Spinal cord (tissue), 10 donors: ENCODE measurements at places on chromosomes 2 and 18. TPM values are rescaled to one million over a fixed set of nuclear protein-coding genes. Genes with fewer than 3 reads are reported as not detected.

- no peaks in the 10 kb centered on the region for H3K36me3 ChIP-seq
- no peaks in the 10 kb centered on the region for H3K27me3 ChIP-seq
- no peak overlapping the region for H3K4me3 ChIP-seq
- H3K4me1 ChIP-seq: no peaks in the 10 kb centered on the region
- H3K27ac ChIP-seq: no peak overlapping the region
- DNase-seq: no peak
Observed at GRCh38 chr2:224645722-224646121, 60.6 kb upstream of the CUL3 start.

DNA sequence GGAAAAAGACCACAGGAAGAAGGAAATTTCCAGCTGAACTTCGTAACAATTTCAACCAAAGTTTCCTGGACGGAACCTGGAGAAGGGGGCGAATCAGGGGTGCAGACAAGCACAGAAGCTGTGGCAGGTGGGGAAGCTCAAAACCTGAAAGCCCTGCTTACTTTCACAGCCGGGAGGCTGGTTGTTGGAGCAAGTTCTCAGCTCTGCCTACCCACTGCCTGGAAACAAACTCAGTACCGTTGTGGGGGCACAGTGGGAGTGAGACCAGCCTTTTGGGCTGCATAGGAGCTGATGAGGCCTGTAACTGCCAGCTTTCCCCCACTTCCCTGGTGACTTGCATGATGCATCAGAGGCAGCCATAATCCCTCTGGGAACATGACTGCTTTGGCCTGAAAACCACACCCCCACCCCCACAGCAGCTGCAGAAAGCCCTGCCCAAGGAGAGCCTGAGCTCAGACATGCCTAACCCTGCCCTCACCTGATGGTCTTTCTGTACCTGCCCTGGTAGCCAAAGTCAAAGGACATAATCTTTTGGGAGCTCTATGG, 207.0 kb upstream of the VWC2L start:
- H3K36me3 ChIP-seq: no peaks in the 10 kb centered on the region
- no peak overlapping the region for H3K4me3 ChIP-seq
- no peaks in the 10 kb centered on the region for H3K4me1 ChIP-seq
- H3K27ac ChIP-seq: no peak overlapping the region

- no peaks in the 10 kb centered on the region for H3K27me3 ChIP-seq
- DNase-seq: peak; percentile 8
- no peaks in the 10 kb centered on the region for H3K4me1 ChIP-seq
- no peak overlapping the region for H3K4me3 ChIP-seq
- H3K36me3 ChIP-seq: no peaks in the 10 kb centered on the region
Observed at GRCh38 chr2:153940511-153940910, 68.8 kb downstream of the GALNT13 start.

DNA sequence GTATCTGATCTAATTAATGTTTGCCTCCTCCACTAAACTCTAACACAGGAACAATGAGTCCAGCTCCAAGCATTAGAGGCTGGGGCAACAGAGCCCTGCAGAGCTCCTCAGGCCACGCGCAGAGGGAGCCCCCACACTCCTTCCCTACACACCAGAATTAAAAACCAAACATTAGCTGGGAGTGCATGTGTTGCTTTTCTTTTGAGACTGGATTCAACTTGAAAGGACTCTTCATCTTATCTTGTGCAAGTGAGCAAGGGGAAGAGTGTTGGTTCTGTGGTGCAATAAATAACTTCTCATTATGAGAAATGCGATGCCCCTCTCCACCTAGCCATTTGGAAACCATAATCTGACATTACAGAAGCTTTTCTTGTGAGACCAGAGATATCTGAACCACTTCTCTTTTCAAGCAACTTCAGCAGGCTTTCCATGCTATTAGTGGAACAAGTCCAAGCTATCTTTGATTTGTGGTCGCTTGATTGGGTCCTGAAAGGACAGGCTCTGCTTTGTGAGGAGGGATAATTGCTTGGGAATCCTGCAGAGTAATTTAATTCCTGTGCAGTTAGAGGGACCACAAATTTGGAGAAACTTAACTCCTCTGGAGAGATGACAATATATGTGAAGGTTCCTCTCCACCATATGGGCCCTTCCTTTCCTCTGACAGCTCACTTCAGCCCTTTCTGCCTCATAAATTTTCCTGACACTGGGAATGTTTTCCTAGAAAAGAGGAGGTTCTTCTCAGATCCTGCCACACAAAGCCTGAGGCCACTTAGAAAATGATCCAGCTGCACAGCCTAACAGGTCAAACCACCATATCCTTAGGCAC, 112.5 kb downstream of the ATL2 start:
- no peak overlapping the region for H3K27ac ChIP-seq
- no peaks in the 10 kb centered on the region for H3K27me3 ChIP-seq
- H3K4me1 ChIP-seq: peaks cover 6% of the 10 kb centered on the region
- DNase-seq: no peak

- no peak overlapping the region for H3K27ac ChIP-seq
- no peak for DNase-seq
- peak overlapping the region; percentile 19 for H3K4me3 ChIP-seq
- peaks cover 27% of the 10 kb centered on the region for H3K4me1 ChIP-seq
- no peaks in the 10 kb centered on the region for H3K27me3 ChIP-seq
Observed at GRCh38 chr2:60297296-60298005, 256.0 kb downstream of the BCL11A start.

DNA sequence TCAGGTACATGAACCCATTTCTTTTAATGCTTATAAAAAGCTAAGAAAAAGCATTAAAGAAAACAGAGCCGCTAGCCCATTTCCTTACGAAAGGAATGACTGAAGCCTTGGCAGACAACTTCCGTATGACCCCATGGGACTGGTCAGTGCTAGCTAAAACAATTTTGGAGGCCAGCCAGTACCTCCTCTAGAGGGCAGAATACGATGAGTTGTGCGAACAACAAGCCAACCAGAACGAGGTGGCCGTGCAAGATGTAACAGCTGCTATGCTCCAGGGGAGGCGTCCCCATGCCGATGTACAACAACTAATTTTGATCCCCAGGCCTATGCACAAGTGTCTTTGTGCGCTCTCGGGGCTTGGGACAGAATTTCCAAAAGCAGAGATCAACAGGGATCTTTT, 16.7 kb downstream of the MAP3K2 start:
- no peaks in the 10 kb centered on the region for H3K27me3 ChIP-seq
- H3K36me3 ChIP-seq: no peaks in the 10 kb centered on the region
- no peak overlapping the region for H3K27ac ChIP-seq
- no peaks in the 10 kb centered on the region for H3K4me1 ChIP-seq
- no peak for DNase-seq

DNA sequence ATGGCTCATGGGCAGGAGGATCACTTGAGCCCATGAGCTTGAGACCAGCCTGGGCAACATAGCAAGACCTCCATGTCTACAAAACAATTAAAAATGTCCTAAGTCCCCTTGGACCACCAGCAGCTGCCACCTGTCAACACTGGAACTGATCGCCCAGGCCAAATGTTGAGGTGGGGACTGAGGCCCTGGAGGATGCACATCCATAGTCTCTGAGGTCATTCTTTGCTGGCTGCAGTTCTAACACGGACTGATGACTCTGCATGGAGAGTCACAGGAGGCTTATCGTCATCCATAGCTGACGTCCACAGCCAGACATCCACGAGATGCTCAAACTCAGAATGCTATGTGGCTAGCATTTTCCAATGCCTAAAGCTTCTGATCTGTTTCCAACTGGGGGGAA, 151.3 kb downstream of the BCL2 start:
- H3K36me3 ChIP-seq: peaks cover 4% of the 10 kb centered on the region

DNA sequence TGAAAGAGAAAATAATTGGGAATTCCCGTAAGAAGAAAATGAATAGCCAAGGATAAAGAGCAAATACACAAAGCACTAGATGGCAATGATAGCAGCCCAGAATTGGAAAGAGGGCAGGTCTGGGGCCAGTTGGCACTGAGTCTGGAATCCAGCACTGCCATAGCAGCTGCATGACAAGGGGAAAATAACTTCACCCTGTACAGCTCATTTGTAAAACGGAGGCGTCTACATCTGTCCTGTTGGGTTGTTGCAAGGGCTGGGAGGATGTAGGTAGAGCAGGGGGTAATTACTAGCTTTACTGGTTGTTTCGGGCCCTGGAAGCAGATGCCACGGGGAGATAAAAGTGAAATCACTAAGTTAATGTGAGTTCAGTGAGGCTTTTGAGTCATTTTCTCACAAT, 110.0 kb upstream of the RASGRP3 start:
- H3K27me3 ChIP-seq: no peaks in the 10 kb centered on the region
- H3K4me1 ChIP-seq: peaks cover 4% of the 10 kb centered on the region
- peak; percentile 80 for DNase-seq
- no peaks in the 10 kb centered on the region for H3K36me3 ChIP-seq
- H3K4me3 ChIP-seq: no peak overlapping the region

DNA sequence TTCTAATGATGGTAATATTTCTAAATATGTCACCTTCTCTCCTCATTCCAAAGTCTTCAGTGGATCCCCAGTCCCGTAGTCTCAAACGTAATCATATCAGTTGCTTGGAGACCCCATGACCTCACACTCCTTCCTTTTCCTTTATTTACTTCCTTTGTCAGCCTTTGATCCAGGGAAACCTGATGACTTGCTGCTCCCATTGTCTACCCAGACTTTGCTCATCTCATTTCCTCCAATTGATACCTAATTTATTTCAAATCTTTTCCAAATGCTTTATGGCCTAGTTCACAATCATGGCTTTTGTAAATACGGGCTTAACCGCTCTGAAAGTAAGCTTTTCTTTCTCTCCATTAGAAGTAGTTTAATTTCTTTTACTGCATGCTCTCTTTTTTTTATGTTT, 402.4 kb upstream of the CYRIA start:
- H3K27ac ChIP-seq: no peak overlapping the region
- no peak overlapping the region for H3K4me3 ChIP-seq
- H3K27me3 ChIP-seq: no peaks in the 10 kb centered on the region
- no peaks in the 10 kb centered on the region for H3K4me1 ChIP-seq
- H3K36me3 ChIP-seq: no peaks in the 10 kb centered on the region

GRCh38 chr2:10375570-10376281, 72.4 kb downstream of the ODC1 start:
- H3K36me3 ChIP-seq: peaks cover 16% of the 10 kb centered on the region
- no peak for DNase-seq
- no peaks in the 10 kb centered on the region for H3K27me3 ChIP-seq
- no peak overlapping the region for H3K4me3 ChIP-seq
- peaks cover 55% of the 10 kb centered on the region for H3K4me1 ChIP-seq

- H3K36me3 ChIP-seq: no peaks in the 10 kb centered on the region
- no peak overlapping the region for H3K27ac ChIP-seq
- H3K4me3 ChIP-seq: no peak overlapping the region
- peaks cover 26% of the 10 kb centered on the region for H3K4me1 ChIP-seq
- H3K27me3 ChIP-seq: no peaks in the 10 kb centered on the region
Observed at GRCh38 chr2:43009448-43009847, 217.0 kb downstream of the ZFP36L2 start.

DNA sequence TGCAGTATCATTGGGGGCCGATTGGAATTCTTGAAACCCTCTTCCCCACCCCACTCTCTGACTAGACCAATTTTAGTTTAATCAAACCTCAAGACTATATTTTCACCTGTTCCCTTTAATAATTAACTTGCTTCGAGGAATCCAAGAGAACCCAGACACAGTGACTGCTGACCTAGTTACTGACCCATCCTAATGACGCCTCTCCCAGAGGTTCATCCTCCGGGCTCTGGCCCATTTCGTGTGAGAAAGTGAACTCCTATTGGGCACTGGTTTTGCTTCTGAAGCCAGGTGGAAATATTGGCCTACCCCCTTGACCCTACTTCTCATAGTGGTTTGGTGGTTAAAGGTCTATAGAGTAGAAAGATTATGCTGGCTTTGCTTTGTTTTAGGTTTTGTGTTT, 39.9 kb downstream of the RPL37A start:
- DNase-seq: no peak
- no peaks in the 10 kb centered on the region for H3K36me3 ChIP-seq
- H3K27me3 ChIP-seq: no peaks in the 10 kb centered on the region
- peaks cover 25% of the 10 kb centered on the region for H3K4me1 ChIP-seq
- H3K27ac ChIP-seq: no peak overlapping the region

GRCh38 chr2:220941683-220942082, 630.4 kb downstream of the EPHA4 start:
- H3K4me3 ChIP-seq: no peak overlapping the region
- no peak for DNase-seq
- no peaks in the 10 kb centered on the region for H3K4me1 ChIP-seq
- no peak overlapping the region for H3K27ac ChIP-seq

- no peak overlapping the region for H3K27ac ChIP-seq
- H3K27me3 ChIP-seq: no peaks in the 10 kb centered on the region
- DNase-seq: no peak
- H3K36me3 ChIP-seq: no peaks in the 10 kb centered on the region
- no peaks in the 10 kb centered on the region for H3K4me1 ChIP-seq
Observed at GRCh38 chr18:44651478-44651877, 29.2 kb upstream of the SETBP1 start.

Gene SKA1
- total RNA-seq: 3.8 TPM

Gene PJVK
- 7.9 TPM for total RNA-seq

Gene ANKRD30BL
- 15.3 TPM for total RNA-seq

Gene DDX18
- total RNA-seq: 55.6 TPM

Gene L3MBTL4
- 8.7 TPM for total RNA-seq

Gene RAX
- total RNA-seq: not detected

Gene HOXD12
- not detected for total RNA-seq

Gene DNAJC5G
- total RNA-seq: 0.50 TPM

Gene TMEM185B
- total RNA-seq: 17.2 TPM

Gene LIMS3
- total RNA-seq: 2.6 TPM

Gene NEU2
- total RNA-seq: not detected
